ENCODE measurements at places on chromosomes 5 and 9.

GRCh38 chr9:91371894-91372293 lies 10.2 kb upstream of the AUH start:
- no peak for DNase-seq

DNA sequence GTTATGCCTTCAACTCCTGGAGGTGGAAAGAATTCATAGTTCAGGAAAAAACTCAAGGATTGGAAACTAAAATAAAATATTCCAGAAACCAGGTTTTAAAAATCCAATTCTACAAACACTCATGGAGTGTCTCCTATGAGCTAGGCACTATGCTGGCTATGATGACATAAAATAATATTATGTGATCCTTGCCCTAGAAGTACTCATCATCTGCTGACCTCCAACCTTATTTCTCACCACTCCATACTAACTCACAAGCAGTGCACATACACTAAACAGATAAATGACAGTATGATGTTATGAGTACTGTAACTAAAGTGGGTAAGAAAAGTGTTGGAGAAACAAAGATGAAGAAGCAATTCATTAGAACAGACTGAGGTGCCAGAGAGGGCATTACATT lies 93.2 kb upstream of the NR5A1 start:
- DNase-seq: no peak

DNA sequence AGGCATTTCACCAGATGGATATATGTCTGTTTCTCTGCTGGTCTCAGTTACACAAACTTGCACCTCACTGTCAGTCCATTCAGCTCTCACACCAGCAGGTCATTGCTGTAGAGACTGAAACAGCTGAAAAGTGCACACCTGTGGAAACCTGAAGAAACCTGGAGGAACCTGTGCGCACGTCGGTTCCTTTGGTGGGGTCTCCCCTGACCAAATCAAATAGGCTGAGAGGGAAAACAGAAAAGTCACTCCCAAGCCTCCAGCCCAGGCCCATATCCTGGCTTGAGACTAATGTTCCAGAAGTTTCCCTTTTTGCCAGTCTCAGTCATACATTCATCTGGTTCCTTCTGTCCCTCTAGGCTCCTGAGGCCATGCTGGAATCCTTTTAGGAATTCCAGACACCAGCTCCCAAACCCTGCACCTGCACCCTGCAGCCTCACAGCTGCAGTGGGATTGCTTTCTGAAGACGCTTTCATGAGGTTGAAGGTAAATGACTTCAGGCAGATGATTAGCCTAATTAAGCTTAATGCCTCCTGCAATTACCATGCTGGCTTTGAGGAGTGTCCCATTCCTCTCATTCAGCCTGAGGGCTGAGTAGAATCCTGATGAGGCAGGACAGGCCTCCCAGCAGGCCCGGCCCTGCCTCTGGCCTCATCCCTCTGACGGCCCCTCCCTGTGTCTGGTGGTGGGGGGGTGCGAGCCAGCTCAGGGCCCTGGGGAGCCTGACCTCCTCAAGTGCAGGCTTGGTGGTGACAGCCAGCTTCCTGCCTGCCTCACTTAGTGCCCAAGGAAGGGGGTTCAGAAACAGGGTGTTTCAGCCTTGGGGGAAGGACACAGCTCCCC lies 24.3 kb upstream of the CXCL14 start:
- DNase-seq: no peak

DNA sequence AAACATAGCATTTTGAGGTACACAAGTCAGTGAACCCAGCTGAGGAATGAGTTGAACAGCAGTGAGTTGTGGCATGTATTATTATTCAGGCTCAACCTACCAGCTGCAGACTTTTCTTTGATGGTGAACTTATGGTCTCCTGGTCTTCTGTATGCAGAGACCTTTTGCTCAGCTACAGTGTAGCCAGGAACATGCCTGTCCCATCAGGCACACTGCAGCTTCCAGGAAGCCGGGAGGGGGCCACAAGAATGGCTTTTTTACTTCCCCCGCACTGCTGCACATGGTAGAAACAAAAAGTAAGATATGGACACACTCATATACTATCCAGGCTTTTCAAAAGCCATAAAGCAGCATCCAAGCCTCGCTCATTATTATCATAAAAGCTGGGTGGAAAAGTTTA lies 65.3 kb upstream of the PLPP1 start:
- DNase-seq: no peak

DNA sequence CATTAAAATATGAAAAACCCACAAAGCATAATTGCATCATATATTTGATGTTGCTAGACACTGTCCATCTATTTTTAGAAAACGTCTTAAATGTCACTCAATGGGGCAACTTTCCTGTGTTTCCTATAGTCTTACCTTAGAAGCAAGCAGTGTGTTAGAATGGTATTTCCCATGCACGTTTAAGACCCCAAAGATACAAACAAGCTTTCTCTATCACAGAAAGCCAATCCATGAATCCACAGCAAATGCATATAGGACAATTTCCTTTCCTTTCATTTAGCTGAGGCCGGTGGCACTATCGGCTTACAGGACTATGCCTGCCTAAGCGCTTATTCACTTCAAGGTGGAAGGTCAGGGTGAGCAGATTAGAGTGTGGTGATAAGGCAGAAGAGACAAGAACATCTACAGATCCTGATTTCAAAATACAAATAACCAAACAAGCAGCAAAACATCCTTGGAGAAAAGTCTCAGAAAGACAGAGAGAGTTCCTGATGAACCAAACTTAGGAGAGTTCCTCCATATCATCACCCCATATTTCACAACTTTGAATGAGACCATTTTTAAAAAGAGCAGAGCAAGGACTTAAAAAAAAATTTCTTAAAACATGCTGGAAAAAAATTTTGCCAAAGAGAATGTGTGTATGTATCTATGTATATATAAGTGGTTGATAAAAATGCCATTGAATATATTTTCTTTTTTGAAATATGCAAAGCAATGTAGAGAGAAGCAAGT lies 57.2 kb downstream of the MEF2C start:
- peak; percentile 7 for DNase-seq

DNA sequence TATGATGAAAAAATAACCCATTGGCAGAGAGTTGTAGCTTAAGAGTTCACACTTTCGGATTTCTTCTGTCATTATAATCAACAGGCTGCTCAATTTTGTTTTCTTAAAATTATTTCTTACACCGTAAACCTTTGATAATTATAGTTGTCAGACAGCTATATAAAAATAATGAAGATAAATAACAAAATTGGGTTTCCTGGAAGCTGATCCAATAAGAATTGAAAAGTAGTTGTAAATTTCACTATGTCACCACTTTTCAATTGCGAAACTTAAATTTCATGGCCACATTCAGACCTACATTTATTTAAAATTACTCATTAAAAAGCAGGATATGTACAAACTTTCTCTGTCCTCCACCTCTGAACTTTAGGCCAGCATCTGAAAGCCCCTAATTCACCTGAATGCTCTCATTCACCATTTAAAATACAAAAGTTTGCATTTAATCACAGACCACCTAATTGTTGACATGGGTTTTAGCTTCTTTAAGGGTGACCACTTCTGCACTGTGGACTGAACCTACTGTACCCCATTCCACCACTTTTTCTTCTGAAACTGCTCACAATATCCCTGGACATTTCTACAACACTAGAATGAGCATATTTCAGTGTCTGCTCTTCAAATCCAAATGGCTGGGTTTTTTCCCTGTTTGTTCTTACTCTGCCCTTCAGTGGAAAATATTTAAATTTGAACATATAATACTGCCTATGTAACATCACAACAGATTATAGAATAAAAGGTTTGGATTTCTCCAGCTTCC lies 680 bp downstream of the SELENOP start:
- no peak for DNase-seq

DNA sequence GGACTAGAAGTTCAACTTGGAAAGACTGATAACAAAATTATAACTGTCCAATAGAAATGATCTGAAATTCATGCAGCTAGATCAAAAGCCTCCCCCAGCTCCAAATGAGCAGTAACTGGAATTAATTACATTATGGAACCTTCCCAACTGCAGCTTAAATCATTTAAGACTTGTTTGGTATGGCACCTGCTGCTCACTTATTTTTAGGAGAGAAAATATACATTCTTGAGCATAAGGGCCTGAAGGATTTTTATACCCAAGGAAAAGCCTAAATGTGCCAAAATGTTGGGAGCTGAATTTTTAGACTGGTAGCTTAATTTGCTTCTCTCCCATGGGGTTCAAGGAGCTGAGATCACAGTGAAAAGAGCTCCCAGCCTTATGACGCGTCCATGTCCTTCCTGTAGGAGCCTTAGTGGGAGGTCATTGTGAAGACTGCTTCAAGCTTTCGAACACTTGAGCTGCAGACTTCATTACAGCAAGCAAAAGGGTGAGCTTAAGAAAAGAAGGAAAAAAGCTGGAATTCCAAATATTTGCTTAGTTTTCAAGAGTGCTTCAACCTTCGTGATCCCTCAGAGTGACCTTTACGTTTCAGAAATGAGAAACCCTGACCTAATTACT lies 276.0 kb downstream of the DMAC1 start:
- DNase-seq: no peak

- no peak for DNase-seq
Measured at GRCh38 chr9:72228282-72228681, 79.0 kb downstream of the GDA start.

- no peak for DNase-seq
Measured at GRCh38 chr5:82938901-82939725, 138.1 kb downstream of the TMEM167A start.

DNA sequence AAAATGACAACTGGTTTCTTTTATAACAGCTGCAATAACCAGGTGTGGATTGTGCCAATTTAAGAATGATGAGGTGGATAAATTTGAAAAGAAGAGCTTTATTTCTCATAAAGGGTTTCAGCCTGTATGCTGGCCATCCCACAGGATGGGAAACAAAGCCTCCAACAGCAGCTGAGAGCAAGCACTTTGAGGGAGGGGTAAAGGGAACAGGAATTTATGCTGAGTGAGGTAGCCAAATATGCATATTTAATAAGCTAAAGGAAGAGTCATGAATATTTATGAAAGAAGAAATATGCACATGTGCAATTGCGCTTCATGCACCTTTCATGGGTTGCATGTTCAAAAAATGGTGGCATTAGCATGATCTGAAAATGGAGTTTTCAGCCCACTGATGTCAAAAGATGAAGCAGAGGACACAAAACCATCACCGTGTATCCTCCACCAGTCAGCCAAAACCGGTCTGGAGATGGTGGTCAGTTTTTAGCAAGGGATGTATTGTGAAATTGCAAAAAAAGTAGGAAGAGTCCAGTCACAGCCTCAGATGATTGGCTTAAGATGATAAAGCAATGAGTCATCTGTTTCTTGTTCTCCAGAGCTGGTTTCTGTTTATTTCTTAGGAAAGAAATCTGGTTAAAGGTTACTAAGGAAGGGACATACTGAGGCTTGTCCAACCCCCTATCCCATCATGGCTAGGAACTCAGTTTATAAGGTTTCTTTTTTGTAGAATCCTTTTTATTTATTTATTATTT lies 47.9 kb downstream of the DEPDC1B start:
- peak; percentile 80 for DNase-seq

DNA sequence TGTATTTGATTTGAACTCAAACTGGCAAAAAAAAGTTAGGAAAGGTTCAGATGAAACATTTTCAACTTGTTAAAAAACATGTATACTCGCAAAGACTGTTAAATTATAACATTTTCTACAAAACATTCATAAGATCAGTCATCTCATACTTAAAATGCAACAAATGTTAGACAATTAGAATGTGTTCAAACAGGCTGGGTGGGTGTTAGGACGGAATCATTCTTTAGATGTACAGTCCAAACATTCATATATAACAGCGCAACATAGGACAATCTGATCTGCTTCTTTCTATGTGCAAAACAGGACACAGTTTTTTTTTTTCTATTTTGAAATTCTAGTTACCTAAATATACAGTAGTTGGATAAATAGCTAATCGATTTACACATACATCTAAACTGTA lies 22.2 kb downstream of the IL4 start:
- DNase-seq: no peak

GRCh38 chr5:169295306-169295705 lies 5.6 kb downstream of the SLIT3 start:
- no peak for DNase-seq

- no peak for DNase-seq
Measured at GRCh38 chr5:154648229-154648628, 106.9 kb upstream of the LARP1 start.

- no peak for DNase-seq
Measured at GRCh38 chr5:177232761-177233160, 70.8 kb downstream of the RAB24 start.

GRCh38 chr5:33230467-33231078 lies 210.2 kb upstream of the TARS1 start:
- no peak for DNase-seq

- no peak for DNase-seq
Measured at GRCh38 chr5:932151-932627, 39.5 kb downstream of the TRIP13 start.

DNA sequence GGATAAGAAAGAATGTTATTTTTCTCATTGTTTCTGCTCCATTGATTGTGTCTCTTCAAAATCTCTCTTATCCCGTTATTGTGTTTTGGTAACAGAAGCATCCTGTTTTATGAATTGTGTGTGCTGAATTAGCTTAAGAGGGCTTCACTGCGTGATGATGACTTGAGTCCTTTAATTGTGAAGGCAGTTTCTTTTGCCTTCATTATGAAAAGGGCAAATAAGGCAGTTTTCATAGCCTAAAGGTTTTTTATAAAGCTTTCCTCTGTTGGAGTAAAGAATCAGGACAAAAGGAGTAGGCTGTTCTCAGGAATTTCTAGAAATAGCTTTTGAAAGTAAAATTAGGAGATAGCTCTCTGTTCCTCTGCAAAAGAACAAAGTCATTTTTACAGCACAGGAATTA lies 169.8 kb downstream of the FOCAD start:
- DNase-seq: no peak

DNA sequence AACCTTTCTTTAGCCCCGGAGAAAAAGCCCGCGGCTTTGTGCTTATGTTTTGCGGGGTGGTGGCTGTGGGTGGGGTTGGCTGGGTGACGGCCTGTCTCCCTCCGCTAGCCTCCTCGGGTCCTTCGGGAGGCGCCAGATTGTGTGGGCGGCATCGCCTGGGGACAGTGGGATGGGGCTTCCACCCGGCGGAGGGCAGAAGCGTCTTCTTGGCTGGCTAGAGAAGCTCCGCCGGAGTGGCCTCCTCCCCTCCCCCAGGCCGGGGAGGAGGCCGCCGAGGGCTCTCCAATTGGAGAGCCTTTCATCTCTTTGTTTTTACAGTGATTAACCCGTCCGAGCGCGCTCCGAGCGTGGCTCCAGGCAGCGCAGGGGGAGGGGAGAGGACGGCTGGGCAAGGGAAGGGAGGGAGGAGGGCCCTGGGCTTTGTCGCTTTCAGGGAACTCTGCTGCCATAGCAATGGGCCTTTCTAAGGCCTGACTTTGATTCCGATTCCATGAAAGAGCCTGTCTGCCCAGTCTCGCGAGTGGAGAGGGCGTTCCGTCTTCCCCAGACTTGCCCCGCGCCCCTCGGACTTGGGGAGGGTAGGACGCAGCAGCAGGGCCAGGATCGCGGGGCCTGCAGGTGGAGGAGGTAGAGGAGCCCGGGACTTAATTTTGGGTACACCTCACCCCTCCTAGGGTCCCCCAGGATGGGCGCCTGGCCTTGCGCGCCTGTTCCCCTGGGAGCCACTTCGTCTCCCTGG lies 36.7 kb upstream of the TIFAB start:
- no peak for DNase-seq

- DNase-seq: no peak
Measured at GRCh38 chr9:81833563-81834345, 94.5 kb upstream of the SPATA31D4 start.

All from AML-193 (cell line).